ENCODE measurements at places on chromosomes 16 and 17.

GRCh38 chr16:67244387-67245185, 2.7 kb downstream of the FHOD1 start:
- peak; percentile 78 for DNase-seq

- no peak for DNase-seq
Measured at GRCh38 chr17:4938688-4939545, 929 bp downstream of the SLC25A11 start.

GRCh38 chr17:40822132-40822812, at the start of gene KRT10:
Gene KRT10, minus strand, starts transcription at chr17:40822614. Its CDS starts 29 bp downstream, at chr17:40822585.
- DNase-seq: no peak

GRCh38 chr16:23974223-23974622, 138.4 kb downstream of the PRKCB start:
- no peak for DNase-seq

- no peak for DNase-seq
Measured at GRCh38 chr17:42361781-42362186, 26.5 kb downstream of the STAT3 start.

GRCh38 chr17:81179861-81180260, 13.8 kb upstream of the AATK start:
- no peak for DNase-seq

All from T-helper 17 cell (primary cell).